ENCODE measurements at places on chromosomes 2 and 18. TPM values are rescaled to one million over a fixed set of nuclear protein-coding genes. Genes with fewer than 3 reads are reported as not detected.

Gene SP9
- total RNA-seq = not detected

Gene ADD2
- total RNA-seq = 2.4 TPM

Gene CFAP65
- total RNA-seq = 0.10 TPM

Gene PTGR3
- total RNA-seq = 9.4 TPM

Gene MERTK
- total RNA-seq = 3.7 TPM

Gene CCDC121
- 0.84 TPM for total RNA-seq

Gene ATOH8
- total RNA-seq = 1.3 TPM

Gene OTX1
- not detected for total RNA-seq

Gene CRIM1
- 2.7 TPM for total RNA-seq

Gene BCL2L11
- 53.2 TPM for total RNA-seq

Gene FOXD4L1
- 0.10 TPM for total RNA-seq

Gene CRYBA2
- not detected for total RNA-seq

Gene ATL2
- 159 TPM for total RNA-seq

Gene ZBTB7C
- total RNA-seq = not detected

Gene AFF3
- total RNA-seq = 21.9 TPM

Gene PDE1A
- total RNA-seq = not detected

Gene ABCB11
- 0.42 TPM for total RNA-seq

Gene TNS1
- total RNA-seq = 3.5 TPM

Data from mononuclear cell (primary cell).